ENCODE measurements at places on chromosomes 12 and 14. TPM values are rescaled to one million over a fixed set of nuclear protein-coding genes. Genes with fewer than 3 reads are reported as not detected.
A peak's percentile ranks its signal among the peaks of the same experiment; 100 is the strongest.

Gene ARHGEF25
- polyA plus RNA-seq: 8.0 TPM

Gene KIAA0586
- 10.6 TPM for polyA plus RNA-seq

Gene SPIC
- polyA plus RNA-seq: not detected

Gene OAS2
- not detected for polyA plus RNA-seq

Gene COX14
- polyA plus RNA-seq: 87.9 TPM

Gene CIROP
- not detected for polyA plus RNA-seq

Gene MIP
- not detected for polyA plus RNA-seq

Gene GRIN2B
- 2.9 TPM for polyA plus RNA-seq

Gene TTC7B
- polyA plus RNA-seq: 21.0 TPM

Gene RD3L
- not detected for polyA plus RNA-seq

Gene APEX1
- 312 TPM for polyA plus RNA-seq

- DNase-seq: no peak
Measured at GRCh38 chr12:26195250-26195640, at the start of gene SSPN. TSS of gene SSPN (plus strand) at chr12:26195573. CDS start at chr12:26195673, 100 bp downstream.

GRCh38 chr12:103013741-103014300 is 56.3 kb downstream of the ASCL1 start:
- DNase-seq: no peak

GRCh38 chr14:64409126-64409920 is 21.2 kb downstream of the MTHFD1 start:
- DNase-seq: no peak

- DNase-seq: no peak
Measured at GRCh38 chr14:103889313-103890051, 38.8 kb upstream of the TDRD9 start.

DNA sequence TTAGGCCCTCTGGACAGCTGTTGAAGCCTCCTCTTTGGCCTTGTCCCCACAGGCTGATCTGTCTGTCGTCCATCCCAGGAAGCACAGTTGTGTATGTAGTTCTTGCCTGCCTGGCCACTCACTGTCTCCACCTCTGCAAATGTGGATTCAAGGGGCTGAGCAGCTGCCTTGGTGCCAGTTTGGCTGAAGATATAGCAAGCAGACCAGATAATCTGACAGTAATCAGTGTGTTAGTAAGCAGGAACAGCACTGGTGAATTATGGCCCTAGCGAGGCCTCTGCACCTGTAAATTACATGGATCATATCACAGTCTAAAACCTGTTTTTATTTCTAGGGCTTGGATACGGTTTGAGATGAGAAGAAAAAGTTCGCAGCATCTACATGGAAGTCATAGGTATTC is 282.5 kb upstream of the NOS1 start:
- no peak for DNase-seq

GRCh38 chr12:7019043-7019569 is 830 bp upstream of the LPCAT3 start:
- DNase-seq: no peak

- DNase-seq: no peak
Measured at GRCh38 chr14:100078216-100078803, 13.1 kb downstream of the EVL start.

- DNase-seq: no peak
Measured at GRCh38 chr12:114895081-114895480, 211.1 kb upstream of the TBX3 start.

GRCh38 chr12:88111074-88111652 is 30.7 kb downstream of the CEP290 start:
- peak; percentile 20 for DNase-seq

- no peak for DNase-seq
Measured at GRCh38 chr12:7872566-7873319, at the start of gene SLC2A14. TSS of gene SLC2A14 (minus strand) at chr12:7872915. CDS start at chr12:7869880, 3,035 bp downstream.

DNA sequence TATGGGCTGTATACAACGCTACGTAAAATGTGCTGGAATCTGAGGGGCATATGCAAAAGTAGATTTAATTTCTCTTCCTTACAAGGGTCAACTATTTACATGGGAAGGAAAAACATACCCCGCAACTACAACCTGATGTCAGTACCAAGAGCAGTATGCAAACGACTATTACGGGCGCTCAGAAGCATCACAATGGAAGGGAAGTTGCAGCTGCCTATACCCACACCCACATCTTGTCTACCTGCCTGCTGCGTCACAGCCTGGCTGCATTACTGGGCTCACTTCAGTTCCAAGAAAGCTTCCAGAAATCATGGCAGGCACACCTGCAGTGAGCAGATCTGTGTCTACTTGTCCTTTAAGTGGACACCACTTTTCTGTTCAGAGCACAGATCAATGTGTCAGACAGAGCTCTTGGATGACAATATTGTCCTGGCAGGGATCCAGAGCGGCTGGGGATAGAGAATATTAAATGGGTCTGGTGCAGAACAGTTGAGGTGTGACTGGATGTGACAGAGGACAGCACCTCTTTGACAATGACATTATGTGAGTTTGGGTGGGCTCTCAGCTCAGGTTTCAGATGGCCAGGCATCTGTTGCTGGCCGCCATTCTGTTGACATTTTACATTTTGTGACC is 41.5 kb upstream of the GNG2 start:
- no peak for DNase-seq

DNA sequence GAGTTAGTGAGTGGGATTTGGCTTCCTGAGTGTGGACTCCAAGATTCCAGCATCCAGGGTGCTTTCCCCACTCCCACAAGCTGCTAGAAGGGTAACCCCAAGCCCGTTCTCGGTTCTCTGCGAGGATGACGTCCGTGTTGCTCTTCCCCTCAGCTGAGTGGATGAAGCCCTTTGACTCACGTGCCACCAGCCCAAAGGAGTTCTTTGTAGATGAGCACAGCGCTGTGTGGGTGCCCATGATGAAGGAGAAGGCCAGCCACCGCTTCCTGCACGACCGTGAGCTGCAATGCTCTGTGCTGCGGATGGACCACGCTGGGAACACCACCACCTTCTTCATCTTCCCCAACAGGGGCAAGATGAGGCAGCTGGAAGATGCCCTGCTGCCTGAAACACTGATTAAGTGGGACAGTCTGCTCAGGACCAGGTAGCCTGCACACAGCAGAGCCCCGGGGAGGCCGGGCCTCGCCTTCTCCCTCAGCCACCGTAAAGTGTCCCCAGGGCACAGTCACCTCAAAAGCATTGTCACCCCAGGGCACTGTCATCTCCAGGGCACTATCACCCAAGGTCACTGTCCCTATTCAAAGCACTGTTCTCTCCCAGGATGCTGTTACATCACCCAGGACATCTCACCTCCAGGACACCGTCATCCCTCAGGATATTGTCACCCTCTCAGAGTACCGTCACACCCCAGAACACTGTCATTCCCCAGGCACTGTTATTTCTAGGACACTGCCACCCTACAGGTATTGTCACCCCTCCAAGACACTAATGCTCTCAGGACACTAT is 31.3 kb downstream of the SERPINA3 start:
- DNase-seq: no peak

DNA sequence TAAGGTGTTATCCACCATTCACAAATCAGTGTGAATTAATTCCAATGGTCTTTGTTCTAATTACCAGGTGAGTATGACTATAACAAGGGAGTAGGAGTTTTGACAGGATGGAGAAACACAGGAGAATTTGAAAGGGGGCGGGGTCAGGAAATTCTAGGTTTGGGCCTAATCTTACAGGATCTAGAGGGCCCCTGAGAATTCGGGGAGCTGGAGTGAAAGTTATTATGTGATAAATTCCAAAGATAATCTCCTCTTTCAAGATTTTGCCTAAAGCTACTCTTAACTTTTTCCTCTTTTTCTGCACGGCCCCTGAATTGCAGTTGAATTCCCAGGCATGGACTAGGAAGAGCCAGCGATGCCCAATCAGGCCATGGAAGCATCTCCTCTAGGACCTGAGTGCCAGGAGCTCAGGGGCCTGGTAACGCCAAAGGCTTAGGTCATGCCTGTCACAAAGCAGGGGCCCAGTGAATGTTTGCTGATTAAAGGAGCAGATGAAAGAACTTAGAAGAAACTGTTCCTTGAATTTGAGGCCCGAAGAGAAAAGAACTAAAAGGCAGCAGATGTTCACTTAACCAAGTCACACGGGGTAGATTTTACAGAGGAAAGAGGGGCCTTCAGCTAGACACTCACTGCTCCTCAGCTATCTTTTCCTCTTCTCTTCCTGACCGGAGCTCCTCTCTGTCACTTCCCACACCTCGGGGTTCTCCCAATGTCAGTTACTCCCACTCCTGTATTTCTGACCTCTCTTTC is 195.5 kb downstream of the PPM1H start:
- DNase-seq: no peak

DNA sequence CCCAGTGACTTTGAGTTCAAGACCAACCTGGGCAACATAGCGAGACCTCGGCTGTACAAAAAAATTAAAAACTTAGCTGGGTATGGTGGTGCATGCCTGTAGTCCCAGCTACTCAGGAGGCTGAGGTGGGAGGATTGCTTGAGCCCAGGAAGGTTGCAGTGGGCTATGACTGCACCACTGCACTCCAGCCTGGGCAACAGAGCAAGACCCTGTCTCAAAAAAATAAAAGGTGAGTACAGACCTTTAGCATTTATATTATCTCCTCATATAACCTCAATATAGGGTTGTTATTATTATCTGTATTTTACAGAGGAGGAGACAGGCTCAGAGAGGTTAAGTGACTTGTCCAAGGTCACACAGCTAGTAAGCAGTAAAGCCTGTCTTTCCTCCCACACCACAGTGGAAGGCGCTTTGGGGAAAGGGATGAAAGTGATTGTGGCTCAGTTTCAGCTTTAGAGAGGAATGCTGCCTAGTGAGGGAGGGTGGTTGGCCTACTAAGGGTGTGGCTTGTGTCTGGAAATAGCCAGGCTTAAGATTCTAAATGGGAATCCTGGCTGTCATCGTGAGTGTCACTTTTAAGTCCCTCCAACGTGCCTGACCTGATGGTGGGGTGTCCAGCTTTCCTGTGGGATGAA is 7.2 kb downstream of the TPCN1 start:
- DNase-seq: no peak

- no peak for DNase-seq
Measured at GRCh38 chr14:22492622-22493542, 96.1 kb downstream of the DAD1 start.

DNA sequence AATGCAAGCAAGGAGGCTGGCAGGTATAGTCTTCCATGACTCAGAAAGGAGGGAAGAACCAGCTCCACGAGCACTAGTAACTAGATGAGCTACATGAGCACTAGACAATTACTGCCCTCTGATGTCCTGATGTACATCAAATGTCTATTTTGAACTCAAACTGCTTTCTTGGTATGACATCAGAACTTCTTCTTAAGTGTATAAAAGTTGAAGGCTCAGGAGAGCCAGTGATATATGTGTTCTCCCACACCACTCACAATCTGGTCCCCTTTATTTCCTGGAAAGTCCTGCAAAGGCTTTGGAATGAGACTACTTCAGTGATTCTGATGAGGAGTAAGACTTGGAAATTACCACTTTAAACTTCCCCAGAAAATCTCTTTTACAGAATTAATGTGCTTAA is 18.5 kb upstream of the DHRS7 start:
- no peak for DNase-seq

DNA sequence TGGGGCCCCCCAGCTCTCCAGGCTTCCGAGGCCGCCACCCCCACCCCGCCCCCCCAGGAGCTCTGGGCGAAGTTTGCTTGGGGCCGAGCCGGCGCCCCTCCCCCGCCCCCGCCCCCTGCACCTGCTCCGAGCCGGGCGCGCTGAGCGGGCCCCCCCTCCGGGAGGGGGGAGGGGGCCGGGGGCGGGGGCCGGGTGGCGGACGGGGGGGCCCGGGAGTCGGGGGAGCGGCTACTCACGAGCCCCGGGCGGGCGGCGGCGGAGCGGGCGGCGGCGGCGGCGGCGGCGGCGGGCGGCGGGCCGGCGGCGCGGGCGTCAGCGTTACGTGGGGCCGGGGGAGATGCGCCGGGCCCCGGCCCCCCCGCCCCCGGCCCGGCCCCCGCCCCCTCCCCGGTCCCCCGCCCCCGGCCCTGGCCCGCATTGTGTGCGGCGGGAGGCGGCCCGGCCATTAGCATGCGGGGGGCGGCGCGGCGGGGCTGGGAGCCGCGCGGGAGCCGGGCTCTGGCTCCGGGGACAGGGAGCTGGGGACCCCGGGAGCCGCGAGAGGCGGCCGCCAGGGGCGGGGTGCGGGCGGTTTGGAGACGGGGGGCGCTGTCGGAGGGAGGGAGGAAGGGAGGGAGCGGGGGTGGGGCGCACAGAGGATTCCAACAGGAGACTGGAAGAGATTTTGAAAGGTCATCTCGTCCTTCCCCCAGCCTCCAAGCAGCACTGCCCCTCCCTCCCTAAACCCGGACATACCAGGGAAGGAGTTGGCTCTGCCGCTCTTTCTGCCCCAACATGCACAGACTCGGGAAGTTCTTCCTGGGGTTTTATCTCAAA is at the start of gene ZNF219:
ZNF219 (minus strand) TSS at position 580 of the 816 bp plus-strand sequence. CDS start 5,064 bp downstream, outside the sequence.
- DNase-seq: peak; percentile 73

- peak; percentile 95 for DNase-seq
Measured at GRCh38 chr14:68951035-68951797, 27.9 kb downstream of the ACTN1 start.

- no peak for DNase-seq
Measured at GRCh38 chr12:101578417-101578816, 16.4 kb upstream of the MYBPC1 start.

DNA sequence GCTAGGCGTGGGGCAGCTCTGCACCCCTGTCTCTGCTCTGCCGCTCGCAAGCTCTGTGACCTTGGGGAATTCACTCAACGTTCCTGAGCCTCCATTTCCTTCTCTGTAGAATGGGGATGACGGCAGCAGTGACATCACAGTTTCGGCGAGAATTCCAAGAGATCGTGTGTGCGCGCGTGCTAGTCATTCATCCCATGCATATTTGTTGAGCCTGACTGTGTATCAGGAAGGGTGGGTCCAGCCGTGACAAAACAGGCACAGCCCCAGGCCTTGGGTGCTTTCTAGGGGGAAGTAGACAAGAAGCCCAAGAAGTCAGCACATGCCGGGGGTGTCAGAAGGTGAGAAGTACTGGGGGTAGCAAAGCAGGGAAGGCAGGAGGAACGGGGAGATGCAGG is 145.6 kb upstream of the NCOR2 start:
- DNase-seq: no peak

DNA sequence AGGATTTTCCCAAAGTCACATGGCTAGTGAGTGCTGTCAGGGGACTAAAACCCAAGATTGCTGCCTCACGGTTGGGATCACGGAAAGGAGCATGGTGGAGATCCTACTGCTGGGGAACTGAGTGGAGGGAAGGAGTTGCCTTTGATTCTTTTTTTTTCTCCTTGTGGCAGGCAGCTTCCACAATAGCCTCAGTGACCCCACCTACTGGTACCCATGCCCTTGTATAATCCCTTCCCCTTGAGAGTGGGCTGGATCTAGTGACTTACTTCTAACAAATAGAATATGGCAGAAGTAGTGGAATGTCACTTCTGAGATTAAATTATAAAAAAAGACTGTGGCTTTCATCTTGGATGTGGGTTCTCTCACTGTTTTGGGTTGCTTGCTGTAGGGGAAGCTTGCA is 135.7 kb downstream of the DICER1 start:
- no peak for DNase-seq

All from A549 (cell line).